Colonic mucosa (tissue), 4 donors: ENCODE measurements at places on chromosomes 4 and X. TPM values are rescaled to one million over a fixed set of nuclear protein-coding genes. Genes with fewer than 3 reads are reported as not detected.

Gene CC2D2A
- 8.3 TPM for total RNA-seq

Gene TRIML2
- 0.20 TPM for total RNA-seq

GRCh38 chr4:127284236-127284635 lies 348.5 kb upstream of the INTU start:
- H3K4me3 ChIP-seq: no peak overlapping the region
- H3K27ac ChIP-seq: no peak overlapping the region
- H3K36me3 ChIP-seq: no peaks in the 10 kb centered on the region
- H3K27me3 ChIP-seq: no peaks in the 10 kb centered on the region
- H3K4me1 ChIP-seq: no peaks in the 10 kb centered on the region

GRCh38 chr4:74331252-74331651 lies 23.0 kb downstream of the EPGN start:
- no peaks in the 10 kb centered on the region for H3K36me3 ChIP-seq
- H3K4me1 ChIP-seq: no peaks in the 10 kb centered on the region
- no peak overlapping the region for H3K4me3 ChIP-seq
- no peaks in the 10 kb centered on the region for H3K27me3 ChIP-seq
- DNase-seq: no peak

Gene SMIM31
- total RNA-seq: 31.0 TPM

- H3K27me3 ChIP-seq: no peaks in the 10 kb centered on the region
- no peak overlapping the region for H3K27ac ChIP-seq
- no peaks in the 10 kb centered on the region for H3K4me1 ChIP-seq
- DNase-seq: no peak
- no peak overlapping the region for H3K4me3 ChIP-seq
- no peaks in the 10 kb centered on the region for H3K36me3 ChIP-seq
Observed at GRCh38 chrX:129748305-129748704, 9.5 kb downstream of the XPNPEP2 start.

- no peaks in the 10 kb centered on the region for H3K27me3 ChIP-seq
- no peaks in the 10 kb centered on the region for H3K36me3 ChIP-seq
- H3K27ac ChIP-seq: no peak overlapping the region
- DNase-seq: no peak
- no peak overlapping the region for H3K4me3 ChIP-seq
Observed at GRCh38 chrX:56986138-56986537, 9.2 kb downstream of the SPIN3 start.
